ENCODE measurements at places on chromosomes 6 and 20.

GRCh38 chr6:101393251-101393828, at the start of gene GRIK2:
GRIK2 (plus strand) TSS chr6:101393708.
- peak; percentile 70 for DNase-seq

DNA sequence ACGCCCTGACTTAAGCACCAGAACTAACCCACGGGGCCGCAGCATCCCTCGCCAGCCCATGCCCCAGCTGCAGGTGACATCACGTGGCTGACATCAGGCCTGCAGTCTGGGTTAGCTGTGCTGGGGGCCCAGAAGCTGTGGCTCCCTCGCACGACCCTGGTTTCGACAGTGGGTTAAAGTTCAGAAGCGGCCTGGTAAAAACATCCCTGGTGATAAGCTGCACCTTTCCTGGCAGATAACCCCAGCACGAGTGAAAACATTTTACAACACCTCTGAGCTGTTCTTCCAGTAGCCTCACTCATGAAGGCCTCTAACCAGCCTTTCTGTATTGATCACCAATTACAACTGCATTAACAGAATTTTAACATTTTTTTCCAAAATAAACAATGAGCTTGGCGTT, 136.4 kb upstream of the RREB1 start:
- no peak for DNase-seq

GRCh38 chr6:22026164-22026678, 270.6 kb downstream of the PRL start:
- no peak for DNase-seq

DNA sequence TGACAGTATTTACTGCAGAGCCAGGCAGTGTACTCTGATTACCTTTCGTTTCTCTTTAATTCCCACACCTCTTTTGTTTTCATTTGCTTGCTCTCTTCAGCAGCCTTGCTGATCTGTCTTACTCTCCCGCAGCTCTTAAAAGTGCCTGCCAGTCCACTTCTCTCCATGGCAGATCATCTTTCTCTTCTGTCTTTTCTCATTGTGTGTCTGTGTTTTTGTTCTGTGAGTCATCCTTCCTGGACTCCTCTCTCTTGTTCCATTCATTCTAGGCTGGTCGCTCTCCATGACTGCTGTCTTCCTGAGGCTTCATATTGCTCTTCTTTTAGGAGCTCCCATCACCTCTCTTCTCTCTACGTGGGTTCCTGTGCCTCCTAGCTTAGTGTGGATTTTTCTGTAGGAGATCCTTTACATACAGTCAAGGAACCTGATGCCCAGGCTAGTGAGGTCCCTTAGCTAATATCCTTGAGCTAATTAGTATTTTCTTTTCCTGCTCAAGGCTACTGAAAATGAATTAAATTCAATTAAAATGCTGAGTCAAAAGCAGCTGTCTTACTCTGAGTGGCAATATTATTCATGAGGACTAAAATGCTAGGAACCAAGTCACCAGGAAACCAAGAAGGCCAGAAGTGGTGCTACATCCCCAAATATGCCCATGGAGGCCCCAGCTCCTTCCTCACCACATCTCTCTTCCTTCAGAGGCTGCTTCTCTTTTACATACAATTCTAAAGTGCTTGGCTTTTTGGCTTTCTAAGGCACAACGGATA, 86.1 kb downstream of the SLX4IP start:
- DNase-seq: no peak

- no peak for DNase-seq
Measured at GRCh38 chr6:104019075-104019753, 840.5 kb downstream of the HACE1 start.

- DNase-seq: no peak
Measured at GRCh38 chr6:93447874-93448273, 28.5 kb upstream of the EPHA7 start.

DNA sequence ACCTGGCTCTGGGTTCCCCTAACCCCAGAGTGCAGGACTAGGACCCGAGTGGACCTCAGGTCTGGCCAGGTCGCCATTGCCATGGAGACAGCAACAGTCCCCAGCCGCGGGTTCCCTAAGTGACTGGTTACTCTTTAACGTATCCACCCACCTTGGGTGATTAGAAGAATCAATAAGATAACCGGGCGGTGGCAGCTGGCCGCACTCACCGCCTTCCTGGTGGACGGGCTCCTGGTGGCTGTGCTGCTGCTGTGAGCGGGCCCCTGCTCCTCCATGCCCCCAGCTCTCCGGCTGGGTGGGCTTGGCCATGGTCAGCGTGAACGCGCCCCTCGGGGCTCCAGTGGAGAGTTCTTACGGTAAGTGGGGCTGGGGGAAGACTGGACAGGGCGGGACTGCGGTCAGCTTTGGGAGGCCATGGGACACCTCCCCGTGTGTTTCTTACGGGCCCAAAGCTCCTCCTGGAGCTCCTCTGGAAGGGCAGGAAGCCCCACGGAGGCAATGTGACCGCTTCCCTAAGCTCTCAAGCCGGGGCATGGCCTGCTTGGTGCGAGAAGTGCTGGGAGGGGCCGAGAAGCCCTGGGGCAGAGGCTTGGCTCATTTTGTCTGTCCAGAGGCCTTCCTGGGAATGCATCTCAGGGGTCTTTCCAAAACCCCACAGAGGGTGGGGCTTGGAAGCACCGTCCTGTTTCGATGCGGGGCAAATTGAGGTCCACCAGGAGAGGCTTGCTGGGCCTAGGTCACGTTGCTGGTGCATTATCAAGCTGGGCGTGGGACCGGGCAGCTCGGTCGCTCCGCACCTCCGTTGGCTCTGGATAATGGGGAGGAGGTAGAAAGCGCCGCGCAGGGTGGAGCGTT, at the start of gene HNF4A:
Gene HNF4A, plus strand, starts transcription at position 202 of the 855 bp plus-strand sequence. Its CDS starts 106 bp downstream, at position 308.
- DNase-seq: no peak

- no peak for DNase-seq
Measured at GRCh38 chr6:104400844-104401243, 458.9 kb downstream of the HACE1 start.

DNA sequence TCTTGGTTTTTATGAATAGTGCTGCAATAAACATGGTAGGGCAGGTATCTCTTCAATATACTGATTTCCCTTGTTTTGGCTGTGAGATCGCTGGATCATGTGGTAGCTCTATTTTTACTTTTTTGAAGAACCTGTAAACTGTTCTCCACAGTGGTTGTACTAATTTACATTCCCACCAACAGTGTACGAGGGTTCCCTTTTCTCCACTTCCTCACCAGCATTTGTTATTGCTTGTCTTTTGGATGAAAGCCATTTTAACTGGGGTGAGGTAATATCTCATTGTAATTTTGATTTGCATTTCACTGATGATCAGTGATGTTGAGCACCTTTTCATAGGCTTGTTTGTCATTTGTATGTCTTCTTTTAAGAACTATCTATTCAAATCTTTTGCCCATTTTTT, 8.0 kb upstream of the ARG1 start:
- DNase-seq: no peak

DNA sequence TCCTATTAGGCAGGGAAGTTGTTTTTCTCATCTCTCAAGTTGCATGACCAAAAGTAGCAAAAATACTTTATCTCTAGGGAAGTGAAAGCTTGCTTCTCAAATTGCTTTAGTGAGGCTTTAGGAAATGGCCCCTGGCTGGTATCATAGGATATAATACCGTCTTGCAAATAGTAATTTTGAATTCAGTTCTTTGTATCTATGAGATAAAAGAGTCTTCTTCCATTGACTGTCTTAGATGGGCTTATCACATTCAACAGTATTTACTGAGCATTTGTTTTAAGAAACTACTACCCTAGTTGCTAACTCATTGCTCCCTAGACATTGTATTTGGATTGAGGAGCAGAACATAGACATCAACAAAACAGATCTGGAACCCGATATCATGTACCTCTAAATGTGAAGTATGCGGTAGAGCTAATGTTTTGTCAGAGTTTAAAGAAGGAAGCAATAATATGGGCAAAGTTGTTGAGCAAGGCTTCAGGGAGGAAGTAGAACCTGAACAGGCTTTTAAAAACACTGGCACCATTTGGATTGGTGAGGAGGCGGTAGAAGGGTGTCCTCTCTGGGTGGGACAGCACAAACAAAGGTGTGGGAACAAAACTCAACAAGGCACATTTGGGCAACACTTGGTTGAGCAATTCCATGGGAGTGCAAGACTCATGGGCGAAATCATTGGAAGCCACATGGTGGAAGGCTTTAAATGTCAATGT, 101.5 kb downstream of the SGK1 start:
- no peak for DNase-seq

DNA sequence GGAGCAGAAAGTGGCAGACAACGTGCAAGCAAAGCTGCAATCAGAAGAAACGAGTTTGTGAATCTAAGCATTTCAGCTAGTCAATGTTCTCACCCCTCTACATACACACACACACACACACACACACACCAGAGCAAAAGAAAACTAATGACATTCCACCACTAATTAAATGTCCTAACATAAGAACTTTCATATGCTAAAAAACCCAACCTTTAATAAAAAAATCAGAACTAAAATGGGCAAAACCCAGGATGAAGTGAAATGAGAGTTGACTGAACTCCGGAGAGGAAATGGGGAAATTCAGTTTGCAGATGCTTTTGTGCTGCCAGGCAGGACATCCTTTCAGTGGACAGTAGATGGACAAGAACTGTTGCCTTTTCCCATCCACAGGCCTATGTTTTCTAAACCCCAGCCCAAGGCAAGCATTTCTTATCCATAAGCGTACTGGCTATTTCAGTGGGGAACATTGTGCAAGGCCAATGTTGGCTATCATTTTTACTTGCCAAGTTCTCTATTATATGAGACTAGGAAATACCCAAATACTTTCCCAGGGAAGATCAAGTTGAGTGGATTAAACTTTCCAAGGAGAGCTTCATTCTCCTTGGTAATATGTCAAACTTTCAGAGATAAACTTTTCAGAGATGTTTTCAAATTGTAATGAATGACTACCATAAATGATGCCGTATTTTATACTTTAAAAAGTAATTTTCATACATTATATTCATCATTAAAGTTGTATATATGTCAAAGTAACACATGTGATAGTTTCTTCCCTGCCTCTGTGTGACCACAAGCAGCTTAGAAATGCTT, 27.3 kb downstream of the RIN2 start:
- no peak for DNase-seq

DNA sequence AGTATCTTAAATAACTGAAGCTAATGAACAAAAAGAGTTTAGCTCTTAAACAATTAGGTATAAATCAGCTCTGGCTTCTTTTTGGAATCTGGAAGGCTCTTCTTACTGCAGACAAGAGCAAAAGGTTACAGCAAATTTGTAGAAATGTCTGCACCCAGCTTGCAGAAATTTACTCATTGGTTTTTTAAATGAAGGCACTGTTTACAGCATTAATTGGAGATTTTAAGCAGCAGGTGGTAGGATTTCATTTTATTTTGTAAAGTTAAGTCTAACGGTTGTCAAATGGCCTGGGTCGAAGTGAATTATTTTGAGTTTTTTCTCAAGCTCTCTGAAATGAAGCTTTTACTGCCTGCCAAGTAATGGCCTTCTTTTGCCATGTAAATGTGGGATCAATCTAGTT, 102.1 kb downstream of the NRSN1 start:
- DNase-seq: no peak

GRCh38 chr20:57262784-57263609, 3.4 kb downstream of the BMP7 start:
- no peak for DNase-seq

DNA sequence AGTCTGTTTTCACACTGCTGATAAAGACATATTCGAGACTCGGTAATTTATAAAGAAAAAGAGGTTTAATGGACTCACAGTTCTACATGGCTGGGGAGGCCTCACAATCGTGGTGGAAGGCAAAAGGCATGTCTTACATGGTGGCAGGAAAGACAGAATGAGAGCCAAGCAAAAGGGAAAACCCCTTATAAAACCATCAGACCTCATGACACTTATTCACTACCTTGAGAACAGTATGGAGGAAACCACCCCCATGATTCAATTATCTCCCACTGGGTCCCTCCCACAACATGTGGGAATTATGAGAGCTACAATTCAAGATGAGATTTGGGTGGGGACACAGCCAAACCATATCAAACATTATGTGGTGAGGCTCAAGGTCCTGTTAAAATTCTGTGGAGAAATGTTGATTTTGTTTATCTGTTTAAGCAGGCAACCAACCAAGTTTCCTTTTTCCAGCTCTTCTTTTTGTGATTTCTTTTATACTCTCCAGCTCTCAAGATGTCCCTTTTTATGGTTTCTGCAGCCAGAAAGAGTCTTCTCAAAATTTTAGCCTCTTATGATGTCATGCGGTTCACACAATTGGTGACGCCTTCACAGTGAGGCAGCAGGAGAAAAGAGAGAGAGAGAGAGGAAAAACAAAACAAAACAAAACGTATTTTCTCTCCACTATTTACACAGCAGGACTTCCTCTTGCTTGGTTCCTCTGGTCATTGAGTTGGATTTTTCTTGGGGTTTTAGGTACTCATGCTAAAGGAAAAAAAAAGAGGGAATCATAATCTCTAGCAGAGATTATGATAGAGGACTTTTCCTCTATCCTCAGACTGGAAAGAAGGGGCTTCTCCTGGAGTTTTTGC, 18.0 kb downstream of the AIG1 start:
- no peak for DNase-seq

Measured in mesothelial cell of epicardium (in vitro differentiated cells).